ENCODE measurements at places on chromosomes 1 and 21.

DNA sequence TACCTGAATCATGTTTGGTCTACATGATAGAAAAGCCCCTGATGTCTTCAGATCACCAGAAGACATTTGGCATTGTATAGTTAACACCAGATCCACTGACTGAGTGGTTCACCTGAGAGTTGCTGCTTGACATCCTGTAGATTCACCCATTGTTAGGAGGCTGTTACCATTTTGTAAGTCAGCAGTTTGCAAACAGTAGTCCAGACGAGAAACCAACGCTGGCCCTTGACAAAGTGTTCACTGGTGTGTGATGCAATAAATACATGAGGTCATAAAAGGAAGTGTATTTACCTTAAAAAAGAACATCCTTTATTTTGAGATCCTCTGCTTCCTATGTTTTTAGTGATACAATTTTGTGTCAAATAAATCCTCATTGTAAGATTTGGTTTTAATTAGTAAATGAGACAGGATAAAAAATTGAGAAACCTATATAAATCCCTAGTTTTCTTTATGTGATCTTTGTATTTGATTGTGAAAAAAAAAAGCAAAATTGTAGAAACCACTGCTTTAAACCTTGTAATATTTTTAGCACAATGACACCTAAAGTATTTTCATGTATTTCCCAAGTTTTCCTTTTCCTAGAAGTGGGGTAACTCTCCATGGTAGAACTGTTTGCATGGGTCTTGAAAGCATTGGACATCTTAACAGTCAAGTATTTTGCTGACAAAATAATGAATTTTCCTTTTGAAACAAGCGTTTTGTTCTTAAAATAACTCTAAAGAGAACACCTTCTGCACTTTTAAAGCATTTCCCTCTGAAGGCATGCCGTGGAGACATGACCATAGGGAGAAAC, 204.3 kb downstream of the FGGY start:
- no peak for DNase-seq

- DNase-seq = no peak
Observed at GRCh38 chr1:36523230-36523495, 40.5 kb upstream of the CSF3R start.

GRCh38 chr1:211257826-211258225, 1.3 kb upstream of the RCOR3 start:
- DNase-seq = no peak

DNA sequence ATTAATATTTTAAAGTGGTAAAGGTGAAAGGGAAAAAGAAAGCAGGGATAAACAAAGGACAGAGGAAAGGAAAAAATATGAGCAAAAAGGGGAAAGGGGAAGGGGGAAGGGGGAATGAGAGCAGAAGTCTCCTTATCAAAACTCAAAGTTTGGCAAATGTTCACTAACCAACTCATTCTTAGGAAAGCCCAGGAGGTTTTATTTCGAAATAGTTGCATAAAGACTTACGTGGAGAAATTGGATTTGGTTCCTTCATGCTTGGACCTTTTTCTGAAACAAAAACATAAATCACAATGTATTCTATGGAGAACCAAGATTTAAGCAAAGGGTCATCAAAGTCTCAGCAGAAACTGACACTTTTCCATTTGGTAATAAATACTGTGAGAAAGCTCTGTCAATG, 188.1 kb downstream of the TGFBR3 start:
- DNase-seq = no peak

Data from femur (tissue), 1 donor.